ENCODE measurements at places on chromosomes 11 and 22.
A peak's percentile ranks its signal among the peaks of the same experiment; 100 is the strongest.

DNA sequence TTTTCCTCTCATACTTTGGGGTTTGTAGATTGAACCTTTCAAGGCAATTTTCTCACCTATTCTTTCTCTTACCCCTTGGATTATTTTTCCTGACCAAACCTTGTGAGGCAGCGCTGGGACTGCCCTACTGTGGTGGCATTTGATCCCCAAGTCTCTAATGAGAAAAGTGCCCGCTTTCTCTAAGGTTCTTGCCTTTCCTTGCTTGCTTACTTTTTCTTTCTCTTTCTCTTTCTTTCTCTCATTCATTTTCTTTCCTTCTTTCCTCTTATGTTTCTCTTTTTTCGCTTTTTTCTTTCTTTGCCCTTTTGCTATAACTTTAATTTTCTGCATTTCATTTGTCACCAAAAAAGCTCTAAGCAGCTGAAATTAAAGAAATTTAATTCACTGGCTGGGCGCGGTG, 40.7 kb upstream of the ADSL start:
- no peak for DNase-seq

- DNase-seq: no peak
These were observed 590 bp upstream of the IFITM10 start for GRCh38 chr11:1750840-1751530.

- DNase-seq: no peak
These were observed 162.2 kb upstream of the MTMR2 start for GRCh38 chr11:96086111-96086510.

- no peak for DNase-seq
These were observed 34.0 kb downstream of the PPM1F start for GRCh38 chr22:21918466-21919185.

GRCh38 chr11:130781931-130782330, 134.3 kb downstream of the SNX19 start:
- peak; percentile 27 for DNase-seq

DNA sequence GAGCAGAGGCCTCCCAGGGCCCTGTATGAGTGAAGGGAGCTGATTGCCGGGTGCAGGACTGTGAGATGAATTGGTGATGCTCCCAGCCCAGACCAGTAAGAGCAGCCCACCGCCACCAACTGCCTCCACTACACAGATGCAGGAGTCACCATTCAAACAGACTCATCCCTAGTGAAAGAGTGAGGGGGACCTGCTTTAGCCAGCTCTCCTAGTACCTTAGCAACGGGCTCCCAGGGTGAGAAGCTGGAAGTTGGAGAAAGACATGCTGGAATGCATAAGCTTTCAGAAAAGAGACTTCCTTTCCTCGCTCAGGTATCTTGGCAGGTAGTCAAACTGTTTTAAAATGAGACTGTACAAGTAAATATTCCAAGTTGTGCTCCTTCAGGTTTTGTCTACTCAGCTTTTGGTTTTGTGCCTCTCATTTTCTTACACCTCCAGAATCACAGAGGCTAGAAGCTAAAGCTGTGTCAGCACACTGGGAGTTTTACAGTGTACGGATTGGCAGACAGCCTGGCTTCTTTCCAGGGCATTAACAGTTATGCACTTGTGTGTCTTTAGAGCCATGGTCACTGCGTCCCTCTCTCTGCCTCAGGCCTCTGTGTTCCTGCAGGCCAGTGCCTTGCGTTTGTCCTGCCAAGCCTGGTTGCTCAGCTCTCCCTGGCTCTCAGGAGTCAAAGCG, 146.2 kb downstream of the ATXN10 start:
- no peak for DNase-seq

DNA sequence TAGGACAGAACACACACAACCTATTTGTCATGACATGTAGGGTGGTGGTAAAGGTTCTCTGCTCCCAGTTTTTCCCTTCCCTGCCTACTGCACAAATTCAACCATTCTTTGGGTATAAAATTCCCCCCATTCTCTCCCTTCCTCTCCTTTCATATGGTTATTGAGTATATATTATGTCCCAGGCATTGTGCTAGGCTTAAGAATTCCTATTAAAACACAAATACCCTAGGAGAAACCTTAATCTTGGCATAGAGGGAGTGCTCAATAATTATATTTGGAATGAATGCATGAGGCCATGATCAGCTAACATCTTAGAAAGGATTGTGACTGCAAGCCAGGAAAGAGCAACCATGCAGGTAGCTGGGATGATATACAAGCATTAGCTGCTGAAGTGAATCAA, 120.4 kb upstream of the MTMR2 start:
- DNase-seq: no peak

DNA sequence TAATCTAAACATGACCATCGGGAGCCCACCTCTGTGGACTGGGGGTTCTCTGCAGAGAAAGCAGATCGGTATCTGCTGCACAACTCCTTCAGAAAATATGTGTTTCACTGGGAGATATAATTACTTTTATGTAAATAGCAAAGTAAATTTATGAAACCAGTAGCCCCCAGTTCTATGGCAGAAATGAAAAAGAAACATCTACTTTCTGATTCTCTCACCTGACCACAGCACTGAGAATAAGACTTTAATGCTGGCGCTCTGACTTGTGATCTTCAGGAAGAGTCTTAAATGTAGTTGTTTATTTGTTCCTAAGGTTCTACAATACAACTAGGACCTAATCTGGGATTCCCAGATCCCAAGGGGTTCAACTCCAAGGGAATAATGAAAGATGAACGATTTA, 518.0 kb downstream of the DLG2 start:
- no peak for DNase-seq

- DNase-seq: no peak
These were observed 61.1 kb downstream of the ST3GAL4 start for GRCh38 chr11:126416542-126417090.

- DNase-seq: no peak
These were observed 75.0 kb downstream of the CACNA1I start for GRCh38 chr22:39645532-39645931.

DNA sequence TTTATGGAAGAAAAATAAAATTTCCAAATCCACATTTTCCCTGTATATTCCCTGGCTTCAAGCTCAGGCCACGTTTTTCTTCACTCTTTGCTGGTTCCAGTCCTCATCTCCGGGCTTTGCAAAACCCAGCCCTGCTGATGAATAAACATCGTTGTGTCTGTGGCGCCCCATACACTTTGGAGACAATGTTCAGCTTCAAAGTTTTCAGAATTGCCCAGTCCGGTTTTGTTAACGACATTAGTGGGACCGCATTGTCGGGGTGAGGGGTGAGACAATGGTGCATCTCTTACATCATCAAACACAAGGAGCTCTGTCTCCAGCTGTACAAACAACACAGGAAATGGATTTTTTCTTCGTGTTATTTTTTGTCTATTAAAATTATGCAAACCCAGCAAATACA, 53.4 kb upstream of the HTATIP2 start:
- no peak for DNase-seq

GRCh38 chr22:28021998-28022660, 103.1 kb upstream of the PITPNB start:
- DNase-seq: no peak

GRCh38 chr22:27154717-27155116, 497.3 kb downstream of the MIAT start:
- DNase-seq: no peak

DNA sequence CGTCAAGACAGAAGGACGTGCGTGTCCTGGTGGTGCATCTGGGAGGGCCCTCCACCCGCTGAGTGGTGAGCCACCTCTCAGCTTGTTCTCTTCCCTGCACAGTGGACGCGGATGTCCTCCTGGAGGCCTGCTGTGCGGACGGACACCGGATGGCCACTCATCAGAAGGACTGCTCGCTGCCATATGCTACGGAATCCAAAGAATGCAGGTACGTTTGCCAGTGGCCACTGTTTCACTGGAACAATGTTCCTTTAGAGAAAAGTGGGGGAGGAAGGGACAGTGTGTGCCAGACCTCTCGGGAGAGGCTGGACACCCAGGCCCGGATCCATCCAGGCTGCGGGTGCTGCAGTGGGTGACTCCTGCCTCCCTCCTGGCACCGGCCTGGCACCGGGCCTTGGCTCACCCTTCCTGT, 15.9 kb downstream of the FBLN1 start:
- no peak for DNase-seq

DNA sequence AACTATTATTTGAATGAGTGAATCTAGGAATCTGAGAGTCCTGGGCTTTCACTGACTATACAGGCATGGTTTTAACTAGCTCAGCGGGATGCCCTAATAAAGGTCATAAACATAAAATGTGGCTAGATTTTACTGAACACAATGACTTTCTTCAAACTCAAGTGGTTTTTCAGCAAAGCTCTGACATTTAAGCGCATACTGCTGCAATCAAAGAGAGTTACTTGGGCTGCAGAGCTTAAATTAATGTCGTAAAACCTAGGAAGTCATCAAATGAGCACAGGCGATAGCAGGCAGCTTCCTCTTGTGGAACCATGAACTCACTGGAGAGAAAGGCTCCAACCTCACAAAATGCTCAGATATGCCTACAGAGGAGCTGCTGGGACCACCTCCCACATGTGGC, 6.7 kb downstream of the CSNK2A3 start:
- DNase-seq: no peak

- no peak for DNase-seq
These were observed 1.6 kb upstream of the WT1 start for GRCh38 chr11:32436751-32437494.

- DNase-seq: no peak
These were observed 205.1 kb upstream of the TMEM45B start for GRCh38 chr11:129610545-129610944.

DNA sequence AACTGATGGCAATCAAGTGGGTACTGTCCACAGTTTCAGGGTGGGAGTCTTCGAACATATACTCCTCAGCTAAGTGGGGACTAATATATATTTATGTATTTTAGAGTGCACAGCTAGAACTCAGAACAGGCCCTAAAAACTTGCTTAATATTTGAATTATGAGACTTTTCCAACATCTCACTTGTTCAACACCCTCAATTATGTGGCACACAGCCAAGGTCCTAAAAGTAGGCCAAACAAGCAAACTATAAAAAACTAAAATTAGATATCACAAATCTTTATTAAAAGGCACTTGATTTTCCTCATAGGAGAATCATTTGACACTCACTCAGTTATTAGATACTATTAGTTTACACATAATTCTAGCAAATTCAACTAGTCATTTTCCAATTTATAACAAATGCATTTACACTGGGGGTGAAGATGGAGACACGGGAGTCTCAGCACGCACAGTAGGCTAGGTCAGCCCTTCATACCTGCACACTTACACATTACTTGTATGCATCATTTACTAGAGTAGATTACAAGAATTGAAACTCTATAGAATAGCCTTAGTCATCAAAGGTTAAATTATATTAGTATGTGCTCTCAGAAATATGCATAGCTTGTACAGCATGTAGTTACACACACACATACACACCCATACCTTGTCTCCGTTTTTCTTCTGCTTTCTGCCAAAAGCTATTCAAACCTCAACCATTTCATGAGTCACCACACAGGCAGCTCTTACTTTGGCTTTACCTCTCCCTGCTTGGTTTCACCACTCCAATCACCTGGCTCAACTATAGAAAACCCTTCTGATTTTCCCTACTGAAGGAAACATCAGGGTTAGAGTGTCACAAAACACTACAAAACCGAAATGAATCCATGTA, 171.5 kb downstream of the SBF2 start:
- no peak for DNase-seq

- DNase-seq: no peak
These were observed 34.6 kb upstream of the TMEM123 start for GRCh38 chr11:102487214-102487613.

DNA sequence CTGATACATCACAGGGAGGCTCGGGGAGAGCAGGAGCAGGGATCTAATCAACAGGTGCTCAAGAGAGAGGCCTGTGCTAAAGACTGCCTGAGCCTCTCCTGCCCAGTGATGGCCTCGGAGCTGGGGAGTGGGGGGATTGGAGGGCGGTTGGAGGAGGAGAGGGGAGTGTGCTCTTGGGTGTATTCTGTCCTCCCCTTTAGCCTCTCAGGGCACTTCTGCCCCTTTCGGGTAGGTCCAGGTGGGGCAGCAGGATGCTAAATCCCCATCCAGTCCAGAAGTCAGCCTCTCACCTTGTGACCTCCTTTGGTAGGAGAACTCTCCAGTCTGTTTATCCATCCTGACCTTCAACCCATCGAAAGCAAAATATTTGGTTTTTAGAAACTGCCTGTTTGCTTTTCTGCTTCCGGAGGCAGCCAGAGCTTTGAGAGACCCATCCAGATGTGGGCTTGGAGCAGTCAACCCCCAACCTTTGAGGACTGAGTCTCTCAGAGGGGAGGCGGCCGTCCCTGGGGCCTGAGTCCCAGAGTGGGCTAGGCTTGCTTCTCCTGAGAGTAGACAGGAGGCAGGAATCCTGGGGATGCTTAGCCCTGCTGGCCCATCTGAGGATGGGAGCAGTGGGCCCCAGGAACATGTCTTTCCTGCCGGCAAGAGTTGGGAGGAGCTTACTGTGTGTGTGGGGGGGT, 105.2 kb upstream of the SYT13 start:
- DNase-seq: no peak

- no peak for DNase-seq
These were observed 2.6 kb upstream of the KMT5B start for GRCh38 chr11:68215524-68216170.

DNA sequence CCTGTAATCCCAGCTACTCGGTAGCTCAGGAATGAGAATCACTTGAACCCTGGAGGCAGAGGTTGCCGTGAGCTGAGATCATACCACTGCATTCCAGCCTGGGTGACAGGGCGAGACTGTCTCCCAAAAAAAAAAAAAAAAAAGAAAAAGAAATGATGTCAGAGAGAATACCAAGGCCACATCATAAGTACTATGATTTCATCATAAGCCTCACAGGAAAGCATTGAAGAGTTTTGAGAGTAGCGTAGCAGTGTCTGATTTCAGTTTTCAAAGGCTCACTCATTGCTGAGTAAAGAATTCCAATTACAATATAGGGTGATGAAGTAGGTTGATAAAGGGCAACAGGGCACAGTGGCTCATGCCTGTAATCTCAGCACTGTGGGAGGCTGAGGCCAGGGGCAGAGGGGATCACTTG, 88.8 kb downstream of the MRTFA start:
- no peak for DNase-seq

- DNase-seq: no peak
These were observed 39.8 kb downstream of the MIAT start for GRCh38 chr22:26697151-26697550.

- DNase-seq: no peak
These were observed 81.3 kb downstream of the CLPB start for GRCh38 chr11:72352859-72353551.

- no peak for DNase-seq
These were observed 64.0 kb downstream of the SLC22A12 start for GRCh38 chr11:64654958-64655541.

- DNase-seq: no peak
These were observed 13.8 kb downstream of the GGT5 start for GRCh38 chr22:24230911-24231656.

Data from HS-27A (cell line).